Airway epithelial cell (primary cell): ENCODE measurements at places on chromosomes 4 and X. TPM values are rescaled to one million over a fixed set of nuclear protein-coding genes. Genes with fewer than 3 reads are reported as not detected.

UVSSA gene
- 7.2 and 8.2 TPM in 2 replicates for total RNA-seq

SPACA5 gene
- total RNA-seq = not detected in 2 replicates

GPRASP1 gene
- total RNA-seq = 0.14 and 1.1 TPM in 2 replicates

USP17L5 gene
- total RNA-seq = not detected in 2 replicates

PCYT1B gene
- 0.60 and 1.1 TPM in 2 replicates for total RNA-seq

GPAT3 gene
- 1.2 and 1.8 TPM in 2 replicates for total RNA-seq

TMPRSS11A gene
- total RNA-seq = 1.4 and 1.5 TPM in 2 replicates

MSX1 gene
- 0.14 TPM in 1 of 2 replicates, not detected in the other for total RNA-seq

POU3F4 gene
- not detected in 2 replicates for total RNA-seq
